ENCODE measurements at places on chromosomes 7 and 10.
A peak's percentile ranks its signal among the peaks of the same experiment; 100 is the strongest.

DNA sequence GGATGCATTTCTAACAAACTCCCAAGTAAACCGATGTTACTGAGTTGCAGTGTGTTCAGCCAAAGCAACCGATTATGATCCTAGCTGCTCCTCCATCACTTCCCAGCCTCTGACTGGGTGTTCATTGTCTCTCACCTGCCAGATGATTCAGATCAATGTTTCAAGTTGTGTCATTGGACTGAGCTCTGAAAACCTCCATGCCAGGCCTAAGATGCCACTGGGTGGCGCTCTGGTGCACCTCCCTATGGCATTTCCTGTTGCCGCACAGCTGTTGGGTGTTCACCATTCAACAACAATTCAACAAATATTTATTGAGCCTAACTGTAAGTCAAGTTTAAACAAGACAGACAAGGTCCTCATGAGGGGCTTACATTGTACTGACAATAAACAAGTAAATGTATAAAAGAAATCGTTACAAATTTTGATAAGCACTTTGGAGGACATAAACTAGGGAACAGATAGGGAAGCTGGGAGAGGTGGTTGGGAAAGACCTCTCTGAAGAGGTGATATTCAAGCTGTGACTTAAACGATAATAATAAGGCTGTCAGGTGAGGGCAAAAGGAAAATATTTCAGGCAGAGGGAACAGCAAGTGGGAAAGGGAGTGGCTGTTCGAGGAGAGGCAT, 22.8 kb downstream of the RGR start:
- DNase-seq: peak; percentile 56

GRCh38 chr10:23870651-23871610, 338.0 kb upstream of the KIAA1217 start:
- DNase-seq: no peak

DNA sequence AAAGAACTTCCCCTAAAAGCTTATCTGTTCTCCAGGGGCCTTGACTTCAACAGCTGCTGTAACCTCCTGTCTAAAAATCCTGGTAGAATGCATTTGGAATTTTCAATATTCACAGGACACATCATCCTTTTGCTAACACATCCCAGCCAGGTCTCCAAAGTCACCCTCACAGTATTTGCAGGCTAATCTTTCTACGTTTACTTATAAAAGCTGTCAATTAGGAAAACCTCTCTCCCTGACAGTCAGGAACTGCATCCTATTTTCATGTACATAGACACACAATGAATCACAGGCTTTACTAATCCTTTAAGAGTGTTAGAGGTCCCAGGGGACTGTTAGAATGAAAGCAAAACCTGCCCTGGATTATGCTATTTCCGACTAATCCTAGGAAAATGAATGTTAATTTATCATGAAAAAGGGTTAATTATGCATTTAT, 102.2 kb downstream of the GFRA1 start:
- DNase-seq: no peak

- DNase-seq: no peak
Measured at GRCh38 chr7:28800150-28800549, 158.0 kb downstream of the TRIL start.

DNA sequence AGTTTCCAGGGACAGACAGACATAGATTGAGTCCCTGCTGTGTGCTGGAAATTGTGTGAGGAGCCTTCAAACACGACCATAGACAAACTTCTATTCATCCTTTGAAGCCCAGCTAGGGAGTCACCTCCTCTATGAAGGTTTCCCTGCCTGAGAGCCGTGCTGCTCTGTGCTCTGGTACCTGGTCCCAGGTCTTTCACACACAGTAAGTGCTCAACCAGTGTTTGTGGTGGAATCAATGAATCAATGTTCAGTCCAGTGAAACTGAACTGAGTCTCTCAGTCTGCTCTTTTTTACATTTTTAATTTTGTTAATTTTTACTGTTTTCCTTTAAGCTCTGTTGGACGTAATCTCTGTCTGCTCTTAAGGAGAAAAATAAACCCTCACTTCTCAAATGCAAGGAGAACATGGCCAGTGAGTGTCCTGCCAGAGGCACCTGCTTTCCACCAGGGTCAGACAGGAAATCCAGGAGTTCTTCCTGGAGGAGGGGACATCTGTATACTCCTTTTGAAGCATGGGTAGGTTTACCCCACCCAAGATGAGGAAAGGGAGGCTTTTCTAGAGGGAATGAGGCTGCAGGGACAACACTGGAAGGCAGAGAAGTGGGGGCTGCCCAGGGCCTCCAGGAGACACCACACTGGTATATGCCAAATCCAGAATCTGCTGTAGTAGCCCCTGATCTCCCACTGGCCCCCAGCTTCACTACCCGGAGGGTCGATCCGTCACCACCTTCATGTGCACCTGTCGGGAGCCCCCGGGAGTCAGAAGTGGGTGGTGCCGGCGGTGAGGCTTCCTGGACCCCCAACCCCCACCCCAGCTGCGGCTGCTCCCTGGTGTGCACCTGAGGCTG, 56.3 kb downstream of the MICALL2 start:
- no peak for DNase-seq

GRCh38 chr10:24762161-24762924, 38.7 kb upstream of the ARHGAP21 start:
- DNase-seq: peak; percentile 1

DNA sequence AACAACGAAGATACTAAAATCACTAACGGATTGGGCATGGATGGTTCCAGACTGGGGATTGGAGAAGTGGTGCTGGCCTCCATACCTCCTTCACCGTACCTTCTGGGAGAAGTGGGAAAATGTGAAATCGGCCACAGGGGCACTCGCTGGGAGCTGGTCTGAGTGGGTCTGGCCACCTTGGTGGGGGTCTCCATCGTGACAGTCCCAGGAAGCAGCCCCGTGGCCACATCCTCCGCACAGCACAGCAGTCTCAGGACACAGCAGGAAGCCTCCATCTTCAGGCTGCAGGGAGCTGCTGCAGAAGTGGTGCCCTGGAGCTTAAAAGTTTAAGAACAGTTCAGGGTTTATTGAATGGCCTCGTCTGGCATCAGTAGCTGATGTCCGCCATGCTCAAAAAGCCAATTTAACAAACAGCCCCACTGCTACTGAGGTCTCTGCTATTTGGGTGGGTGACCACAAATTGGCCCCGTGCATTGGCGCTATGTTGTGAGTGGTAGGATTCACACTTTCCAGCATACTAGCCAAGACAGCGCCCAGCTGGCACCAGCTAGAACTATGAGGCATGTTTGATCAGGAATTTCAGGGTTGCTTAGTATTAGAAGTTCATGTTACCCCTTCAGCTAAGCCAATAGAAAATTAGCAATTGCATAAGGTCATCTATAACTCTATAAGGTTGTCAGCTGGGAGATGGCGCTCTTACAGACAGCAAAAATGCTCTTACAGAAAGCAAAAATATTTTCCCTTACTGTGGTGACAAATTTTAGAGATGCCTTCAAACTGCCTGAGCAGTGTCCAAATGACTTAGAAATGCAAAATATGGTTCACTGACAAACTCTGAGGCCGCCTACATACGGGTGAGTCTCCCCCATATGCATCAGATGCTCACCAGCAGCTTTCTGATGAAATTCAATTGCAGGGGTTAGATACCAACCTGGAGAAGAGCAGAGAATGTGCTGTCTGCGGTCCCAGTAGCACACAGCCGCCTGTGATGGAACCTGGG, 17.0 kb downstream of the PKD1L1 start:
- no peak for DNase-seq

Measured in H54 (cell line).